Activated B cell treated with CpG ODN at 0.5 μM for 24 hours (primary cell): ENCODE measurements at places on chromosomes 6 and 20.

DNA sequence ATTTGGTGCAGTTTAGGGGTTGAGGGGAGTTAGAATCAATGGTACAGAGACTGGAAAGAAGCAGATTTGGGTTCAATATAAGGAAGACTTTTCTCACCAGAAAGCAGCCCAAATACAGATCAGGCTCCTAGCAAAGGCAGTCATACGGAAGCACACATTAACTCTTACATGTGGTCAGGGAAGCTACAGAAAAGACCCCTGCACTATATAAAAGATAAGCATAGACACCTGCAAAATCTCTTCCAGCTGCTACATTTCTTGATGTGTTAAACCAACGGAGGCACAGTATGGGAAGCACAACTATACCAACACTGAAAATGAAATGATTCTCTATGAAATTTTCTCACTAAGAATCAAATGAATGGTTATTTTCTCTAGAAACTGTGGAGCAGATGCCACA, 150.8 kb downstream of the GMDS start:
- no peak for DNase-seq

GRCh38 chr6:113650610-113650979, 206.6 kb upstream of the MARCKS start:
- DNase-seq, result no peak

GRCh38 chr20:47765691-47766594, 19.3 kb downstream of the SULF2 start:
- no peak for DNase-seq

DNA sequence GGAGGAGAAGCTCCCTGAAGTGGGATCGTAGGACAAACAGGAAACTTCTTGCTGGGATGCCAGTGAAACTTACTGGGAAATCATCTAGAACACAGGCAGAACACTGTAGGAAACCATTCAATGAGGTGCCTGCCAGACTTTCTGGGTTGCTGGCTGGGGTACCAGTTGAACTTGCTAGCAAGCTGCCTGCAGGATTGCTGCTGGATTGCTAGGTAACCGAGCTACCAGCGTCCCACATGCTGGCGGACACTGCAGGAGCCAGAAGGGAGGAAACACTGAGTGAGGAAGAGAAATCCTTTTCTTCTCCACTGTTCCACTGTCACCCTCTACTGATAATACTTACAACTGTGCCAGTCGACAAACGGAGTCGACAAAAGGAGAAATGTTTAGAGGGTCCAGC, 91.3 kb upstream of the SLC35B3 start:
- DNase-seq, result no peak

DNA sequence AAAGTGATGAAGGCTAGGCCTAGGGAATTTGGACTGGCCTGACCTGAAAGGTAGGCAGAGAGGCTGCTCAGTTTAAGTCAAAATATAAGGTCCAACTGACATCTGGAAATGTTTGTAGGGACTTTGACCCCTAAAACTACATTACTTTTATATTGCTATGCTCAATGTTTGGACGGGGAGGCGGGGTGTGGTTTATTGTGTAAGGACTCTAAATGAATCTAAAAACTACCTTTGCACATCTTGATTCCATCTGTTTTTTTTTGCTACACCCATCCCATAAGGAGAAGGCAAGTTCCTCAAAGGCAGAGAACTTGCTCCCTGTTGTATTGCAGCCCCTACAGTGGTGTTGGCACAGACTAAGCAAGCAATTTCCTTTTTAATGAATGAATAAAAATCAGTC, 227.1 kb downstream of the HACE1 start:
- DNase-seq, result no peak

- no peak for DNase-seq
Measured at GRCh38 chr6:157049133-157049532, 272.0 kb downstream of the ARID1B start.

- DNase-seq, result no peak
Measured at GRCh38 chr6:3037638-3038365, 30.5 kb upstream of the RIPK1 start.

GRCh38 chr6:6025736-6026135, 19.0 kb upstream of the NRN1 start:
- DNase-seq, result no peak

DNA sequence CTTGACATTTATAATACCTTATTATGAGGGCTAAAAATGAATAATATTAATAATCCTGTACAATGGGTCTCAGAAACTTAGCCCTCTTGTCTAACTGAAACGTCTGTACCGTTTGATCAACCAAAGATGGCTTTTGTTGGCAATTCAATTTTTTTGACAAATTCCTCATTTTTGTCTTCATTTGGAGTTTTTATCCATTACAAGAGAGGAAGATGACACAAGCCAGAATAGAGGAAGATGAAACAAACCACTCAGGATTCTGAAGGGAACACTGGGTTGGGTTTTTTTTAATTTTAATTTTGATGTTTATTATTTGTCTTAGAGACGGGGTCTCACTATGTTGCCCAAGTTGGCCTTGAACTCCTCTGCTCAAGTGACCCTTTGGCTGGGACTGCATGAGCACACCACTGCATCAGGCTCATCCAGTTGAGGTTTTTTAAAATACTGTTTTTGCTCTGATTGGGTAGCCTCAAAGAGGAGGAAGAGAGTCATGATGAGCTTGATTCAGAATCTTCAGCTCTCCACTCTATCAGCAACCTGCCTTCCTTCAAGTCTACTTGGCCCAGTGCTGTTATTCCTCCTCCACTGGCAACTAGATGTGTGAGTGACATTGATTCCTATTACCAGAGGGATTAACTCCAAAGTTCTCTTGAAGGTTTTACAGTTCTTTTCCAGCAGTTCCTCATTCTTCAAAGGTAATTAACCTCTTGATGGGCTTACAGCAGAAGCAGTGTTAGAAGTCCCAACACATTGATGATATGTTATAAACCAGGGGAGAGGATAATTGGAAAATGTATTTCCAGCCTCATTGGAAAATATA, 71.3 kb downstream of the ATXN1 start:
- DNase-seq, result no peak

GRCh38 chr20:36544134-36545018, 3.1 kb downstream of the MYL9 start:
- DNase-seq, result no peak

- DNase-seq, result no peak
Measured at GRCh38 chr6:148244217-148244935, 98.3 kb upstream of the SASH1 start.

- no peak for DNase-seq
Measured at GRCh38 chr6:145561095-145562072, 173.9 kb downstream of the EPM2A start.

- no peak for DNase-seq
Measured at GRCh38 chr6:79802657-79803300, 144.6 kb downstream of the ELOVL4 start.

DNA sequence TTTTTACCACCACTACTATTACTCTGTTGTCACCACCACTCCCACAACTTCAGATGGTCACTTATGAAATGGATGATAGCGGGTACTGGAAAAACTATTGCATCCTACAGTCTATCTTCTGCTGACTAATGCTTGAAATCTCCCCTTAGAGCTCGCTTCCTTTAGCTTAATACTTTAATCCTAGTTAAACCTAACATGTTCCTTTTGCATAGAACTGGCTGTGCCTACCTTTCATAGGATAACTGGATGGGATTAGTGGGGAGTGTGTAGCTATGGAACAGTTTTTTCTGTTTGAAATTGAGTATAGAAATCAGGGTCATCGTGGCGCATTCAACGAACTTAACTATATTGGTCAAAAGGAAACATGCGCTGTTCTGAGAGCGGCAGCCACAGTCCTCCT, 294.7 kb downstream of the FARS2 start:
- DNase-seq, result no peak

GRCh38 chr20:24392612-24393011, 76.8 kb upstream of the SYNDIG1 start:
- DNase-seq, result no peak

DNA sequence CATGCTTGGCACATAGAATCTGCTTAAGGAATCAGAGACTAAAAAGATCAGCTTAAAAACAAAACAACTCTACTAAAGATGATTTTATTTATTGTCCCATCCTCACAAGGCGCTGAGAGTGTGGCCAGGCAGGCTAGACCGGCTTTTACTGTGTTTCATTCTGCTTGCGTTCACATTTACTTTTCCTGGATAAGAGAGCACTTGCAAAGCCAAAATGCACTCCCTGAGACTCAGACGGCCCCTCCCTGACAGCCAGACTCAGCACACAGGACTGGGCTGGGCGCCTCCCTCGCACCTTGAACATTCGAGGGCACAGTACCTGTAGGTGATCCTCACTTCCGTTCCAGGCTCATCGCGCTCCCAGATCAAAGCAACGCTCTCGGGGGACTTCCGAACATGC, 10.2 kb downstream of the ACSS1 start:
- DNase-seq, result no peak

DNA sequence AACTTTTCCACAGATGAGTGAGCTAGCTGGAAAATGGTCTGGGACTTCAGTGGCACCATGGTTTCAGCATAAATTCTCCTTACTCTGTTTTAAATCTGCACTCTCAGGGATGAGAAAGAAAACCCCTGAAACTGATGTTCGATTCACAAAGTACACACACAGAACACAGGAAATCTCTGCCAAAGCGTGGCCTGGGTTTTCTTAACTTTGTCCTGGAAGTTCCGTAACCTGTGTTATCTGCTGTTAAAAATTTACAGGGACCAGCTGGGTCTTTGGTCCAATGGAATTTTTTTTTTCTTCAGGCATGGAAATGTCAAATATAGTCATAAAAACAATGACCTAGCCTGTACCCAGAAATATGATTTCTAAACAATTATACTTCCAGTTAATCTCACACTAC, 7.3 kb downstream of the SCML4 start:
- no peak for DNase-seq

GRCh38 chr6:89970609-89971337, 76.5 kb downstream of the GJA10 start:
- no peak for DNase-seq

DNA sequence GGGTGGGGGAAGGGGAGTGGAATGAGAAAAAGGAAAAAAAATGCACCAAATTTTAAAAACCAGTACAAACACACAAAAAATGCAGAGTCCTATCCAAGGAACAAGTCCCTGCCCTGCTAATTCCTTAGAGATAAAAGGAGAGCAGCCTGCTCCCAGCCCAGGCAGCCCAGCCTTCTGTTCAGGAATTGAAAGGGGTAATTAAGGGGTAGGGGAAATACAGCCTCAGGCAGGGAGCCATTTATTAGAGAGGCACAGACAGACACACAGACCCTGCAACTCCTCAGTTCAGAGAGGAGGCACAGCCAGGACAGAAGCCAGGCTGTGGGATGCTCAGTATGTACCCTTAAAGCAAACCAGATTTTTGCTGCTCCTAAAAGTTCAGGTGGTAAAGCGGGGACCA, 137.2 kb downstream of the EYA2 start:
- no peak for DNase-seq

GRCh38 chr6:128882991-128883611, at the start of gene LAMA2:
Gene LAMA2, plus strand, starts transcription at chr6:128883138. Its CDS starts 108 bp downstream, at chr6:128883246.
- DNase-seq, result no peak

DNA sequence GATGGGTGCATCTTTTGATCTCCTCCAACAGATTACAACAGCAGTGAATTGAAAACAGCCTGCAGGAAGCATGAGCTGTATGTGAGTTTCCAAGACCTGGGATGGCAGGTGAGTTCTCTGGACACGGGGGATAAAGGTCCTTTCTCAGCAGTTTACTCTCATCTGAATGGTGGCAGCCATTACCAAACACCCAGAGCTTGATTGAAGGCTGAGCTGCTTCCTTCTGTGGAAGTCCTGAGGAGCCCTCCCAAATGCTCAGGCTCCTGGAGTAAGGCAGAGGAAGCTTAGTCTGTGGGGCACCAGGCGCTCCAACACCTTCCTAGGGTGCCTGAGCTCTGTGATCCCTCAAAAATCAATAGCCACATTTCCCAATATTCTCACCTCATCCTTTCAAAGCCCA, 31.5 kb downstream of the TXNDC5 start:
- no peak for DNase-seq

- DNase-seq, result no peak
Measured at GRCh38 chr6:123742626-123743025, 61.0 kb upstream of the NKAIN2 start.

DNA sequence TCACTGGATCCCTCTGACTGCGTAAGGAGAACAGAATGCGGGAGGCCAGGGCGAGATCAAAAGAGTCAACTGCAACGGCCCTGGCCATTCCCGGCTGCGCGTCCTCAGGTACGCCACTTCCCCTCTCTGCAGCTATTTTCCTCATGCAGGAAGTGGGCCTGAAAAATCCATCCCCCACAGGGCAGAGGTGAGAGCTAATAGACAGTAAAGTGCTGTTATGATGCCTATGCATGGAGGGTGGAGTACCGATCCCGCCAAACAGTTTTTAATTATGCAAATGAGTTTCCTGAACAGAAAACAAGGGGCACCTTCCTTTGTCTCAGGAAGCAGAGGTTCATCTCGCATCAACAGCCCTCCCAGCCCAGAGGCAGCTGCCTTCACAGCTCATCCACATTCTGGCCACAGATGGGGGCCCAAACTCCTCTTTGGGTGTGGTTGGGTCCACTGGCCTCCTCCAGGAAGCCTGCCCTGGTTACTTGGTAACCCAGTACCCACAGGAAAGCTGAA, 9.3 kb downstream of the PREX1 start:
- DNase-seq, result no peak

GRCh38 chr20:49675368-49676151, 38.1 kb downstream of the B4GALT5 start:
- no peak for DNase-seq

DNA sequence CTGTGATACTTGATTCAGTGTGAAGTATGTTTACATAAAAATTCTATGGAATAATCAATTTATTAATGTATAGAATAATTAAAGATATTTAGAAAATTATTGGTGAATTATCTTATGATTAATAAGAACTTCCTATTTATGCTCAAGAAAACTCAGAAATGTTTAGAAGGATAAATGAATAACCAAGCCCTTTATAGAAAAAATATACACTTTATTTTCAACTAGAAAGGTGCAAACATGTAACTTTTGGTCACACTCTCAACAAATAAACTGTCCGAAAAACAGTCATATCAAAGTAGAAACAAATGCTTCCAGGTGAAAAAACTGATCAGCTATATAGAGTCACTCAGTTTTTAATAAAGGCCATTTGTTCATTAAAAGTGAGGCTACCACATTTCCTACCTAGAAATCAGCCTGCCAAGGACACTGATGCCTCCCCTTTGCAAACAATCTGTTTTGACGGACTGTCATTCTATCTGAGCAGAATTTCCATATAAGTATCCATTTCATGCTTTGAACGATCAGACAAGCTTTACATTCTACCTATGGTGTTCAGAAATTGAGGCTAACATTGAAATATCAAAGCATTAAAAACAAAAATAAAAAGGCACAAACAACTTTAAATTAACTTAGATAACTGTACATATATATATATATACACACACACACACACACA, 3.0 kb downstream of the CCN2 start:
- no peak for DNase-seq

GRCh38 chr20:54004445-54004844, 65.9 kb downstream of the BCAS1 start:
- DNase-seq, result no peak
